ENCODE measurements at places on chromosomes 2 and 18.

GRCh38 chr2:171390941-171391516 is 42.8 kb downstream of the METTL8 start:
- DNase-seq, result no peak

DNA sequence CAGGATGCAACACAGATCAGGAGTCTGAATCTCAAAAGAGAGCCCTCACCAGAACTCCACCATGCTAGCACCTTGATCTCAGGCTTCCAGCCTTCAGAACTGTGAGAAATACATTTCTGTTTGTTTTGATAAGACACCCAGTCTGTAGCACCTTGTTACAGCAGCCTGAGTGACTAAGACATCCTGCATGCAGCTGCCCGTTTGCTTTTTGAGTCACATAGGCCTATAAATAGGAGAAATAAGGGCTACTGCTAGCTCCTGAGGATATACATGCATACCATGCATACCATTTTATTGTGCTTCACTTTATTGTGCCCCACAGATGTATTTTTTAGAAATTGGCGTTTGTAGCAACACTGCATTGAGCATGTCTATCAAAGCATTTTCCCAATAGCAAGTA is 337.8 kb downstream of the CDH2 start:
- no peak for DNase-seq

DNA sequence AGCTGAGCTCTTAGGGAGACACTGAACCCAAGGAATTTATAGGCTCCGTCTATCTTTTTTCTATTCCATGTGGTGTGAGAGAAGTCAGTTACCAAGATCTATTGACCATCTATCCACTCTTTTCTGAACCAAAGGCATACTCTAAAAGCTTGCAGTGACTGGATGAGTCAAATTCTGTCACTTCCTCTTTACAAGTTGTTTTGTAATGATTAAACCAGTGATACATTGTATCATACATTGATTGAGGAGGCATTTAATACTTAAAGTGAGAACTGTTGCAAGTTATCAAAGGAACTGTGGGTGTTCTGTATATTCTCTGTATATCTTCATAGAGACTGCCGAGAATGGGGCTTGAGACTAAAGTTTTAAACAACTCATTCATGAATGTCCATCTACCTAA is 188.8 kb downstream of the CAMKMT start:
- no peak for DNase-seq

DNA sequence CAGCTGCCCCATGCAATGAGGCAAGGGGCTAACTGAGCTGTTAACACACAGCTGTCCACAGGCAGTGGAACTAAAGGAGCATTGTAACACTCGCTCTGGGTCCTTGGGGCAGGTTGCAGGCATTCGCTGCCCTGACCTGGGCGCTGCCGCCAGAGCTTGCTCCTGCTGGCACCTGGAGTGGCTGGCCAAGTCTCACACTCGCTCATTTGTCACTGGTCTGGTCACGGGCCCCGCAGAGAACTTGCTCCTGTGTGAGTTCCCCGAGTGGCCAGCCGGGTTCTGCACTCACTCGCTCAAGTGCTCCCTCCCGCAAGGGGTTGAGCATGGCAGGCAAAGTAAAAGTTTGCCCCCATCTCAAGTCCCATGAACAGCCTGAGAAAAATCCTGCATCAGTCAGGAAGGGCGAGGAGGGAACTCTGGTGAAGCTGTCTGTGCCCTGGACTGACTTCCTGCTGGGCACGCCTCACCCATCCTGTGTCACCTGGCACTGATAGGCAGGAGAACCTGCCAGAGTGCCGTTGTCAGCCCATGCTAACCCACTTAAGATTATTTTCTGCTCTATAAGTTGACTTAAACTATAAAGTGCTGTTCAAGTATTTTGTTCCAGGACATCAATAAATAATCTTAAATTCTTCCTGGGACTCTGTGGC is 934.8 kb upstream of the GYPC start:
- no peak for DNase-seq

GRCh38 chr18:74476140-74476539 is 19.0 kb upstream of the DIPK1C start:
- DNase-seq, result no peak

GRCh38 chr18:22165603-22166068 is 3.8 kb upstream of the GATA6 start:
- DNase-seq, result no peak

DNA sequence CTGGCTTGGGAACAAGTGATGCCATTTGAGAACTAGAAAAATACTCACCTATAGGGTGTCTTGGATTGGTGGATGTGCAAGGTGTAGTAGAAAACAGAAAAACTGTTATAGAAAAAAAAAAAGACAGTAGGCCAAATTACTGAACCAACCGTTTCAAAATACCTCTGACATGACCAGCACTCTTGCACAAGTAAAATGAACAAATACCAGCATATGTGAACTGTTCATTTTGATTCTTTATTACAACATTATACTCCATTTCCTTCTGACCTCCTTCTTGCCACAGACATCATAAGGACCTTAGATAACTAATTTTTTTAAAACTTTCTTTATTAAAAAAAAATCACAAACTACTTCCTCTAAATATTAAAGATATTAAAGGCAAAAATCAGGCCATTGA is 125.5 kb downstream of the ATAD2B start:
- no peak for DNase-seq

DNA sequence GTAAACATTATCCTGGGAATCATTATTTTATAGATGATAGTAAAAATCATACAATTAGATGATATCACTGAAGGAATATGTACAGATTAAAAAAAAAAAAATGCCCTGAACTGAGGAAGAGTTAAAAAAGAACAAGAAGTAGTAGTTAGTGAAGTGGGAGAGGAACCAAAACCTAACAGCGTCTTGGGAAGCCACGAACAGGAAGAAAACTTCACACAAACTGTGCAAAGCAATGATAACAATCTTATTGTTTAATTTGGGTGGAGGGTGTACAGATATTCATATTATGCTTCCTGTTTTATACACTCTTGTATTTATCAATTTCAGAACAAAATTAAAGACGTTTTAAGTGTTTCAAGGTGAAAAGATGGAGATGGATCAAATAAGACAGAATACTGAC is 3.5 kb downstream of the HEATR5B start:
- no peak for DNase-seq

Data from NCI-H1105 (cell line).